Naive B cell (primary cell): ENCODE measurements at places on chromosomes 1 and 21.

- DNase-seq, result no peak
Measured at GRCh38 chr1:9569267-9569666, 19.4 kb upstream of the TMEM201 start.

- DNase-seq, result no peak
Measured at GRCh38 chr1:227849251-227849650, 33.8 kb downstream of the PRSS38 start.

DNA sequence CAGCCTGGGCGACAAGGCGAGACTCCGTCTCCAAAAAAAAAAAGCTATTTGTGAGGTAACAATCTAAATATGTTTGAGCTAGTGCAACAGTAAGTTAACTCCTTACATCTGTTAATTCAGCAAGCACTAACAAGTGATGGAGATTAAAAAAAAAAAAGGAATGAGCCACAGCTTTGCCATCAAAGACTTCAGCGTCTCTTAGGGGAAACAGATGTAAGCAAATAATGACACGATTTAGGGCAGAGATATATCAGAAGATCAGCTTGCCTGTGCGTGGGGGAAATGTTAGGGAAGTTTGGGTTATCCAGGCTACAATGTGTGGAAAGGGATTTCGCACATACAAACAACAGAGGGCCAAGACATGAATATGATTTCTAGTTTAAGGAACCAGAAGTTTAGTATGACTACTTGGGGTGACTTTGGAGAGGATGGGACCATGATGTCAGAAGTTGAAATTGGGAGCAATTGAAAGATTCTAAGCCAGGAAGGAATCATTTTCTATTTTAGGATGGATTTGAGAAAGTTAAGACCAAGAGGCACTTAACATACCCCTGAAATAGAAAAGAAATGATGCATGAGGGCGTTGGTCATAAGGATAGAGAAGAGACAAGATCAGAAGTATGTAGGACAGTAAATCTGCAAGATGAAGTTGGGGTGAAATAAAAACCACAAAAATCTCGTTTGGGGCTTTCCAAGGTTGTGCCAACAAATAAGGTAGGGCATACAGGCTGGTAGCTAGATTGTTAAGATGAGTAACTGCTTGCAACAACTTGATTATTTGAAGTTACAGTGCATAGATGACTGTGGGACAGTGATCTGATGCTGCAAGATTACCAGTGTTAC, 2.4 kb upstream of the BRWD1 start:
- DNase-seq, result peak; percentile 15

DNA sequence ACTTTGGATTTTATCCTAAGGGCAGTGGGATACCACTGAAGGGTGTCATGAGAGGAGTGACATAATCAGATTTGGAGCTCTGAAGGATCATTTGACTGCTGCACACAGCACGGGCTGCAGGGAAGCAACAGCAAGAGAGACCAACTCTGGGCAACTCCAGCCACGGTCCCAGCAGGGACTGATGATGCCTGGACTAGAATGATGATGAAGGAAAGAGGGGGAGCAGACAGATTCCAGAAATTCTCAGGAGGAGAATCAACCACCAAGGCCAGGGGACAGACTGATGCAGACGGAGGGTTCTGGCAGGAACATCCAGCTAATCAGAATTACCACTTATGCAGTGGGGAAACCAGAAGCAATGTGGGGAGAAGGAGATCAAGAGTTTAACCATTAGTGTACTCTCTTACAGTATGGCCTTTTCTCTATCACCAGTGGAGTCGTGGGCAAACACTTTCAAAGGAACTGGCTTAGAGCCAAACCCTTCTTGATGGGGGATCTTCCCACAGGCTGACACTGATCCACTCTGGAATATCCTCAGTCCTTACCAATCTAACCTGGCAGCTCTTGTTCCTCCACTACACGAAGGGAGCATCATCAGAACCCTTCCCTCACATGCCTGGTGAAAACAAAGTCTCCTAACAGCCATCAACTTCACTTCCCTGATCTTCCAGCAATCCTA, 3.3 kb downstream of the URB1 start:
- DNase-seq, result no peak

- DNase-seq, result no peak
Measured at GRCh38 chr1:181100934-181101333, 12.4 kb downstream of the IER5 start.

- DNase-seq, result no peak
Measured at GRCh38 chr1:181595234-181595633, 111.9 kb downstream of the CACNA1E start.

DNA sequence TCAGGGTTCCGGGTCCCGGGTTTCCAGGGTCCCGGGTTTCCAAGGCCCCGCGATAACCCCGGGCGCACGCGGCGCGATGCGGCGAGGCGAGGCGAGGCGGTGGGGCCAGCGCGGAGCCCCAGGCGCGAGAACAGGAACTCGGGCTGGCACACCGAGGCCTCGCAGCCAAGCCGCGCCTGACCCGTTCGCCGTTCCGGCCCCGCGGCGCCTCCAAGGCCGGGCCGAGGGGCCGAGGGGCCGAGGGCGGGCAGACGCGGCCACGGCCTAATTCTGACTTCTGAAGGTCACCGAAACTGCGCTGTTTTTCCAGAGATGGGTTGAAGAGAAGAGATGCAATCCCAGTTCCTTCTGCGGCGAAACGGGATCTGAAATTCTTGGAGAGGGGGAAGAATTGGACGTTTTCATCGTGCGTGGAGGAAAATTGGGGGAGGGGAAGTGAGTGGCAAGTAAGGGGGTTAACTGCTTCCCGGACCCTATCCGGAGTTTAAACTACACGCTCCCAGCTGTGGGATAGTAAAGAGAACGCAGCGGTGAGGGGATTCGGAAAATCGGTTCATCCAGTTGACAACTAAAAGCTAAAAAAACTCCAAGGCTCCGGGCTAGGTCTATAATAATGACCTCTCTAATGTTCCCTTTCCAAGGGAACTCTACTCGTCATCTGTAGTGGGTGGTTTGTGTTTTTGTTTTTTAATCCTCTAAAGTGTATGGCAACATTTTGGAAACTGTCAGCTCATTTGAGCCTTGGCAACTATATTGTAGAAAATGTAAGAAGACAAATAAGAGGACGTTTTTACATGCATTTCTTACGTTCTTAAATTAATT, 8.2 kb downstream of the TBX15 start:
- no peak for DNase-seq

GRCh38 chr1:8003438-8004112, 22.5 kb downstream of the ERRFI1 start:
- DNase-seq, result no peak

DNA sequence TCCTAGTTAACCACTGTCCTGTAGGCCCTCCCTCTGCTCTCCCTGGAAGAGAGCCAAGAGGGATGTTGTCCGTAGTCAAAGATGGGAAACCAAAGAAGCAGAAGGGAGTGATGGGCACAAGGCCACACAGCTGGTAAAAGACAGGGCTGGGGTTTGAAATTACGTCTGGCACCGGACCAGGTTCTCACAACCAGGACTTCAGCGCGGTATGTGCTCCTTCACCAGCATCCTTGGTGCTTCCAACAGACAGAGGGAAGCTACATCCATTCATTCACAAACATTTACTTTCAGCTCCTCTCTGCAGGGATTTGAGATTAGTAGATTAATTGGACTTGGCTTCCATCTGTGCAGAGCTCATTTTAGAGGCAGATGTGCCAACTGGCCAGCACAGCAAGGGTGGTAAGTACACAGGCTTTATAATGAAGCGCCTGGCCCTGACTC, 191.2 kb downstream of the TRABD2B start:
- DNase-seq, result no peak

DNA sequence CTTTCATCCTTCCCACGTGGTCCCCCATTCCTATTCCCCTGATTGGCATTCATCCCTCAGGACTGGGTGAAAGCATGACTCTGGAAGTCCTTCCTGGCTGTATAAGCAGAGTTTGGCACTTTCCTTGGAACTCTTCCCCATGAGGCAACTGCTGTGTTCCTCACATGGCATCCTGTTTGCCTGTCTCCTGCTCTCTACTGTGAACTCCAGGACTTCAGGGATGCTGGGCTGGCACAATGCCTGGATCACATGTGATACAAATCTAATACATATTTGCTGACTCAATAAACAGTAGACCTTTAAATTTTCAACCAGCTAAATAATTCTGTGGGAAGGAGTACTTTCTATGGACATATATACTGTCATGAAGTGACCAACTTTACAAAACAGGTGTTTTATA, 46.8 kb upstream of the EDEM3 start:
- no peak for DNase-seq

DNA sequence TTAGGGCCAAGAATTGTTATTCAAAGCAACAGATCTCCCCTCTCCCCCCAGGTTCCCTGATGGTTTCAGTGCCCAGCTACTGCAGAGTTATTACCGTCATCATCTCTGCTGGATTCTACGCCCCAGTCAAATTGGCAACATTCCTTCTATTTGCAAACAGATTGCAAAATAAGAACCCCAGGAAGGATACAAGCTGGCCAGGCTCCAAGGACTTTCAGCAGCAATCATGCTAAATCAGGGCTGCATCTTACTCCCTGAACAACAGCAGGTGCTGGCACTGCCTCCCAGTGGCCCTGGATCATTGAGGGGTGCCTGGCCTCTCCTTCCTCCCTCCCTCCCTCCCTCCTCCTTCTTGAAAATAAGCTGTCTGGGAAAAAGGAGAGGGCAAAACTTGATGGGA, 521.6 kb upstream of the BEND5 start:
- DNase-seq, result no peak

GRCh38 chr1:30379684-30380624, 343.4 kb downstream of the MATN1 start:
- peak; percentile 43 for DNase-seq

DNA sequence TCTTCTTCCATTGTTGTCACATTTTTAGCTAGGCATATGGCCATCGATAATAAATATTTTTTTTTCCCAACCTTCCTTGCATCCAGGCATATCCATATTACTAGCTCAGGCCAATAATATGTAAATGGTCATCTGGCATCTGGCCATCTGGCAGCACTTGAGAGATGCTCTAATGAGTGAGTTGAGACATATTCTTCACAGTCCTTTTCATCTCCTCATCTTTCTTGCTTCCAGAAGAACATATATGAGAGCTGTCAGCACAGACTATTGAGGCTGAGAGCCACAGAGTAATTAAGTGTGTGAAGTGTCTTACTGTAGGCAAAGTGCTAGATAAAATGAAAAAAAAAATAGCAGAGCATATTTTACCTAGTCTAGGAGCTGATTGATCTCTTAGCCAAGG, 628.4 kb upstream of the TMPRSS15 start:
- no peak for DNase-seq

- no peak for DNase-seq
Measured at GRCh38 chr1:221961532-221962292, 219.8 kb upstream of the DUSP10 start.

GRCh38 chr1:234398849-234399381, 25.7 kb downstream of the COA6 start:
- peak; percentile 20 for DNase-seq

DNA sequence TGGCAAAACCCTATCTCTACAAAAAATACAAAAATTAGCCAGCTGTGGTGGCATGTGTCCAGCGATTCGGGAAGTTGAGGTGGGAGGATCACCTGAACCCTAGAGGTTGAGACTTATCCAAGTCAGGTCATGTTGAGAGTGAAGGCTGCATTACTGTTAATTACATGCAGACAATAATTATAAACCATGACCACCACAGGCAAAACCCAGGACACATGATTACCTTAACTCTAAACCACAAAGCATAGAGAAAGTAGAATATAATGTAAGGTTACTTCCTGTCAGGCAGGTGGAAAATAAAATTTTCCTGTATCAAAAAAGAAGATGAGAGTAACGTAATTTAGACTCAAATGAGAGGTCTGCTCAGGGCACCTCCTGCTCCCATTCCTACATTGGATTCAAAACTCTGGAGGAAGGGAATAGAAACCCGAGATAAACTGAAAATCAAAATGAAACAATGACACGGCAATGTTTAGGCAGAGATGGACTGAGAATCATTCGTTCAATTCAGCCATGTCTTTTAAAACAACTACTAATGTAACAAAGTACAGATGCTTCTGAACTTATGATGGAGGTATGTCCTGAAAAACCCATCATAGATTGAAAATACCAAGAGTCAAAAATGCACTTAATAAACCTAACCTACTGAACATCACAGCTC, 33.6 kb downstream of the RGS8 start:
- DNase-seq, result no peak

- DNase-seq, result no peak
Measured at GRCh38 chr1:165327538-165327937, 29.0 kb downstream of the LMX1A start.

DNA sequence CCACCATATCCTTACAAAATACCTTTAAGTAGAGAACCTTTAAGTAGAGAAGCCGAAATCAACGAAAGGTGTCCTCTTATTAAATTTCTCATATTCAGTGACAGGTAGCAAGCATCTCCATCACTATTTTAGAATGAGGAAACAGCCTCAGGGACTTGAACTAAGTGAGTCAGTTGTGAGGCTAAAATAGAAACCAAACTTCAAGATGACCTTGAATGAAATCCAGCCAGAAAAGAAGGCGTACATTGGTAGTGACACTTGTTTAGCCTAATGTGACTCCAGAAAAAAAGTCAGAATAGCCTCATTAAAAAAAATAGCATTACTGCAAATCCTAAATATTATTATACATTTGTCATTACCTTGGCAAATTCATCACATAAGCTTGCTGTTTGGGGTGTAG, 20.1 kb downstream of the RGS8 start:
- no peak for DNase-seq

GRCh38 chr1:64005801-64006200, 197.6 kb upstream of the UBE2U start:
- DNase-seq, result no peak

GRCh38 chr1:160580221-160580812, 1.0 kb upstream of the CD84 start:
- no peak for DNase-seq

- DNase-seq, result no peak
Measured at GRCh38 chr1:112855152-112855828, 100.7 kb downstream of the SLC16A1 start.

DNA sequence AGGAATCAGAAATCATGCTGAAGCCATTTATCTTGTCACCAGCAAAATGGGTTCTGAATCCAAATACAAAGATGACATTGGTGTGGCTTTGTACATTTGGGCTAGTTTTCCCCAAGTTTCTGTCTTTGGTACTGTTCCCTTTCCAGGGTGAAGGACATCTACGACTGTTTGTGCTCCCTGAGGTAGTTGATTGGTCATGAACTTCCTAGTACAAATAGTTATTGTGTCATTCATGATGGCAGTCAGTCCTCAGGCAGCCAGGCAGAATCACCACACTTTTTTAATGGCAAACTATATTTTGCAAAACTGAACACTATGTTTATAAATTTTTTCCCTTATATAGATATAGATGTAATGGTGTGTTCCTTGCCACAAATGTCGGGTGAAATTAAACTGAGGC, 46.0 kb downstream of the CEP350 start:
- DNase-seq, result no peak

- no peak for DNase-seq
Measured at GRCh38 chr21:20108016-20108415, 890.2 kb upstream of the NCAM2 start.

- DNase-seq, result no peak
Measured at GRCh38 chr1:39394059-39394458, 97.4 kb upstream of the BMP8A start.

- no peak for DNase-seq
Measured at GRCh38 chr1:30819244-30819571, 61.6 kb upstream of the LAPTM5 start.

GRCh38 chr1:12521096-12521495, 96.9 kb downstream of the DHRS3 start:
- no peak for DNase-seq
